ENCODE measurements at places on chromosomes 7 and 10.

DNA sequence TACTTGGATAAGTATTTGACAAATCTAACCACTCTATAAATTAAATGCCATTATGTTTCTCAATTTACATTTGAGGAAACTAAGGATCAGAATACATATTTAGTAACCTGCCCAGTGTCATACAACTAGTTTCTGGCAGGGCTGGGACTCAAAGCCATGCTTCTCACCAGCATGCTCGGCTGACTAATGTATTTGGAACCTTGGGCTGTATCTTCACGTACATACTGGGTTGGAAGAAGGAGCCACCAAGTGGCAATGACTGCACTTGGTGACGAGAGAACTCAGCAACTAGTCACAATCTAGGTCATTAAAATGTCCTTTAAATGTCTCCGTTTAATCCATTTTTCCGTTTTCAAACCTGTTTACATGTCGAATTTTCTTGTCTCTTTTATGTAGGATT lies 42.9 kb downstream of the CHRM2 start:
- DNase-seq, result peak; percentile 22

DNA sequence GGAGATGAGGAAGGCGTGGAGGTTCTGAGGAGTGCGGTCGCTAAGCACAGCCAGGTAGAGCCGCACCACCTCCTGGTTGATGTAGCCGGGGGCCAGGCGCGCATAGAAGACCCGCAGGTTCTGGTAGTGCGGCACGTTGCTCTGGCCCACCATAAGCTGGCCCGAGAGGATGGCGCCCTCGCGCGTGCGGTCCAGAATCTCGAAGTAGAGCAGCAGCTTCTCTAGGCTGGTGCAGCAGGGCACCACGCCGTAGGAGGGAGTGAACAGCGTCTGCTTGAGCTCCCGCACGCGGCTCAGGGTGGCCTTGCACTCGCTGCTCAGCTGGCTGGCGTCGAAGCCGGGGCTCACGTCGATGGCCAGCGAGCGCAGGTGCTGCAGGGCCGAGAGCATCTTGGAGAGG lies 77.8 kb upstream of the TNRC18 start:
- DNase-seq, result no peak

GRCh38 chr7:81155654-81156373 lies 237.0 kb upstream of the SEMA3C start:
- no peak for DNase-seq

DNA sequence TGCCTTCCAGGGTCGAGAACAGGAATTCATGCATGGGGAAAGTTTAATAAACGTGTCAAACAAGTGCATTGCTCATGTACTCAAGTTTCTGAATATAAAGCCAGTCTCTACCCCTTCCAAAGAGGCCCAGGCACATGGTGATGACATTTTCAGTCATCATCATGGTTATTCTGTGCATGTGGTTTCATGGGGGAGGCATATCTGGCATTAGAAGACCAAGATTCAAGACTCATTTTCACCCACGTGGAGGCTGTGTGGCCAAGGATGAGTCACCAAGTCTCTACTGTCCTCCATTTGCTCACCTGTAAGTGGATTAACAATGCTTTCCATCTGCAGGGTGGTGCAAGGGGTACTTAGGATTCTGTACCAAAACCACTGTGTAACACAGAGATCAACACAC lies 34.0 kb upstream of the CNPY1 start:
- no peak for DNase-seq

- peak; percentile 28 for DNase-seq
Measured at GRCh38 chr10:61452655-61453641, at the start of gene TMEM26. TSS of gene TMEM26 (minus strand) at chr10:61453381. CDS start at chr10:61453081, 300 bp downstream.

- DNase-seq, result no peak
Measured at GRCh38 chr10:88028072-88028471, 164.6 kb downstream of the PTEN start.

GRCh38 chr7:118214833-118215182 lies 9.7 kb upstream of the ANKRD7 start:
- DNase-seq, result no peak

DNA sequence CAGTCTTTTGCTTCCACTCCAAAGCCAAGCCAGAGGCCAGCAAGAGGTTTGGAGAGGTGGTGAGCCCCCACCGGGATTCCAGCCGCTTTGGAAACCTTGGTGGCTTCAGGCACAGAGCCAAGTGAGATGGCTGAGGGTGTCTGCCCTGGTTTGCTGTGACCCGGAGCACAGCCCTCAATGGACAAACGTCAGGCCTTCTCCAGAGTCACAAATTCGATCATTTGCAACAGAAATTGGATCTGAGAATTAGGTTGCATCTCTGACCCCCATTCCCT lies 885 bp upstream of the NKX1-2 start:
- DNase-seq, result no peak

DNA sequence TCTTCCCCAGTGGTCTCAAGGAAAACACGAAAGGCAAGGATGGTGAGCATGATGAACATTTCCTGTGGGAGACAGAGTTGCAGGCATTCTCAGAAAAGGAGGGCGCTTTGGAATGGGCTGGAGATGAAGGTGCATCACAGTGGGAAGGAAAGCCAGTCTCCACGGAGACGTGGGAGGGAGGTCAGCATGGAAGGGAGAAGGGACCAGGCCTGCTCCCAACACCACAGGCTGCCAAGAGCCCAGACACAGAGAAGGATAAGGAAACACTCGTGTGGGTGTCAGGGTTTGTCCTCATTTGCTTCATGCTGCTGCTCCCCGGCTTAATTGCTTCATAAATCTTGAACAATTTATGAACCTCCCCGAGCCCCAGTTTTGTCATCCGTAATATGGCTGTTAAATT lies 231.5 kb upstream of the ZNF32 start:
- DNase-seq, result no peak

DNA sequence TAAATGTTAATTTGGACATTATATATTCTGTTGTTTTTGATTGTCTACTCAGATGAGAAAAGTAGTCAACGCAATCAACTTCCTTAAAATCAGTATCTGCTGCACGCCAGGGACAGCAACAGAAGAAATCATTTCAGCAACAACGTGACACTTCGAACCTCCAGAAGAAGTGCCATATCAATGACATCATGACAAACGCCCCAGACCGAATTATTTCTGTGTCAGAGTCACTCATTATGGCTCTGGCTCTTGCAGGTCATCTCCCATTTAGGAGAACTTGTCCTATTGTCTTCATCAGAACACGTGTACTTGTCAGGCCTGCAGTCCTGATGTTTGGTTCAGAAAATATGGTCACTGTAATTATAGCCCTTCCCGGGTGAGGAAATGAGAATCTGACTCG lies 276.3 kb downstream of the ADARB2 start:
- no peak for DNase-seq

- DNase-seq, result no peak
Measured at GRCh38 chr7:45718464-45719330, 144.5 kb downstream of the ADCY1 start.

- no peak for DNase-seq
Measured at GRCh38 chr7:43198599-43199090, 86.2 kb downstream of the HECW1 start.

DNA sequence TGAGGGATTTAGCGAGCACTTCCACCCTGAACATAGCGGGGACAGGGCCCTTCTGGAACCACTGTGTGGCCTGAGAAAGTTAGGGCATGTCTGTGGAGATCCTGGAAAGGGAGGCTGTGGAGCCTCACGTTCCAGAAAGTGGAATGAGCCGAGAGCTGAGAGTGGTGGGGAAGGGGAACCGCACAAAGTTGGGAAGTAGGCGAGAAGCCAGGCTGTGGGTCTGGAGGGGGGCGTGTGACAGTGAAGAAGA lies 10.4 kb upstream of the PAX2 start:
- no peak for DNase-seq
